CD8-positive, alpha-beta T cell (primary cell): ENCODE measurements at places on chromosomes 7 and 10.

DNA sequence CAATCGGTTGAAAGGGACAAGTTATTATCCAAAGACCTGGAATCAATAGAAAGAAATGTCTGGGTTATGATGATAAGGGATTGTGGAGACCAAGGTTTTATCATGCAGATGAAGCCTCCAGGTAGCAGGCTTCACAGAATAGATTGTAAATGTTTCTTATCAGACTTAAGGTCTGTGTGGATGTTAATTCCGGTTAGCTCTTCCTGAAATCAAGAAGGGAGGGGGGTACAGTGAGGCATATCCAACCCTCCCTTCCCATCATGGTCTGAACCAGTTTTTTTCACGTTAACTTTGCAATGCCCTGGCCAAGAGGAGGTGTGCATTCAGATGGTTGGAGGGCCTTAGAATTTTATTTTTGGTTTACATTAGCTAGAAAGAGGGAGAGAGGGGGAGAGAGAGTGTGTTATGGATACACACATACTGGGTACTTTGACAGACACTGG lies 9.8 kb upstream of the LRRC61 start:
- DNase-seq, result no peak

- no peak for DNase-seq
These were observed 73.2 kb upstream of the GTF2I start for GRCh38 chr7:74584160-74584954.

DNA sequence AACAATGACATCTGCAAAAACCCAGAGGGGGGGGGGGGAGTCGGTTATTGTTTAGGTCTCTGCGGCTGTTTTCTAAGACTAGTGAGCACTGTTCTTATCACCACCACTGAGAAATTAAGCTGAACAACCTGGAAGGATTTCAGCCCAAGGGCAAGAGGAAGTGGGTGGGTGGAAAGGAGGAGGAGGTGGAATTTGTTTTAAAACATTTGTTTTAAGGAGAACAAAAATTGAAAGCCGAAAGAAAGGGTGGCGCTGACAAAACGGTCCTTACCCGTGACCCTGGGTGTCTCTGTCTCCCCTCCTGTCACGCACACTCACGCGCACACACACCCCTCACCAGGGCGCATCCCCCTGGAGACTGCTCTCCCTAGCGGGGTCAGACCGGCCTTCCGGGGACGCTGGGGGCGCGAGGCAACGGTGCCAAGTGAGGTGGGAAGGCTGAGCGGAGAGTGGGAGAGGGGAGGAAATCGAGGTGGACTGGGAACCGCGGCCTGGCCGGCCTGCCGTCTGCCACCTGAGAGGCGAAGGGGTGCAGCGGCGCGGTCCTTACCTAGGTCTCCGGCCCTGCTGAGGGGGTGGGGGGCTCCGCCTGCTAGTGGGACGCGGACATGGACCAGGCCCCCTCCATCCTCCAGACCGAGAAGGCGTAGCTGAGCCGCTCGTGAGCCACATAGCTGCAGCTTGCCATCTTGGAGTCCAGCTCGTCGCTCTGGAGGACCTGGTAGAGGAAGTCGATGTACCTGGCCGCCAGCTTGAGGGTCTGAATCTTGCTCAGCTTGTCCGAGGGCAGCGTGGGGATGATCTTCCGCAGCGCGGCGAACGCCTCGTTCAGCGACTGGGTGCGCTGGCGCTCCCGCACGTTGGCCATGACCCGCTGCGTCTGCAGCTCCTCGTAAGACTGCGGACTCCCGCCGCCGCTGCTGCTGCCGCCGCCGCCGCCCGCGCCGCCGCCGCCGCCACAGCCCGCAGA lies 1.0 kb downstream of the TWIST1 start:
- no peak for DNase-seq

DNA sequence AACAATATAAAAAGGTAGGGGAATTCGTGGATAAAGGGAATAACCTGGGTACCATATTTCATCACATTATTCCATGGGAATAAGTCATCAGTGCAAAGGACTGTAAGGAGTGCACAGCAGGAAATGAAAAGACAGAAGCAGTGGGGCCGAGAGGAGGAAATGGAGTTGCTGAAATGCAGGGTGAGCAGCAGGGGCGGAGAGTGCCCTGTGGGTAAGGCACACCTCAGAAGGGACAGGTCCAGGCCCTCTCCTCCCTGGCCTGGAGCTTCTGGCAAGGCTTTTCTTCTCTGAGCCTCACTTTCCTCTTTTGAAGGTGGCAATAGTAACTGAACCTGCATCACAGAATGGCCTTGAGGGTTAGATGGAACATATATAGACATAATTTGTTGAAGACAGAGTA lies 26.2 kb downstream of the IKZF1 start:
- DNase-seq, result no peak
